ENCODE measurements at places on chromosomes 7 and 10.
A peak's percentile ranks its signal among the peaks of the same experiment; 100 is the strongest.

DNA sequence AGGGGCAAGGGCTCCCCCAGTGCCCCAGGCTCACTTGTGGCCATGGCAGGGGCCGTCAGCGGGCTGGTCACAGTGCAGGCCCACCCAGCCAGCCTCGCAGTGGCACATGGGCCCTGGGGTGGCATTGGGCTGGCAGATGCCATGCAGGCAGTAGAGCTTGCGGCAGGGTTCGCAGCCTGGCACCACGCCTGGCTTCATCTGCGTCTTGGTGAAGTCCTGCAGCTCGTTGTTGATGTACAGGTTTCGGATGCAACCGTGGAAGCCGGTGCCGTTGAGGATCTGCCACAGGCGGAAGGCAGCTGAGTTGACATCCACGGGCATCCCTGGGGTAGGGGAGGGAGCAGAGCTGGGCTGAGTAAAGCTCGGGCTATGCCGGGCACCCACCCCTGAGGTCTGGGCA is 170.6 kb downstream of the LCOR start:
- peaks cover 4% of the 10 kb centered on the region for H3K27me3 ChIP-seq

DNA sequence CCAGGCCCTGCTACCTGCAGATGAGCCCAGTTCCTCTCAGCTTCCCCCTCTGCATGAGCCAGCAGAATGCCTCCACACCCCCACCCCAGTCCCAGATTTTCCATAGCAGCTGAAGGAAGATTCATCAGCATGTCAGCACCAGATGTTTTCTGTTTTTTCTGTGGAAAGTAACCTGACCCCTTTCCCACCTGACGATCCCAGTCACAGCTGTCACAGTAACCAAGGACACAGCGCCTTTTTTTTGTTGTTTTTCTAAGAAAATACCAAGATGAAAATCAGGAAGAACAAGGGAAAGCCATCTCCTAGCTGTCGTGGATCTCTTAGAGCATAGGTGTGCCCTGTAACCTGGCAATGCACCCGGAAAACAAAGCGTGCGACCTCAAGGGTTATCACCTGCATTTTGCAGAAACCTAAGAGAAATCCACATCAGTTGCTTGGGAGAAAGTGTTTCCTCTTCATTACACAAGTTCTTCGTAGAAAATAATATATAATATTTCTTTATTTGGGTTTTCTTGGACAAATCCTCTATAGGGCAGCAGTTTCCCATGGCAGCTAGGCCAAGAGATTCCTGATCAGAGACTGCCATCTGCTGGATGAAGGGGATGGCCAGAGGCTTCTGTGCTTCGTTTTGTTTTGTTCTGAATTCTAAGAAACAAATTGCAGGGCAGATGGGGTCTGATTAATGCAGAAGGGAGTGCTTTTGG is 401.9 kb downstream of the TNS3 start:
- peaks cover 4% of the 10 kb centered on the region for H3K4me1 ChIP-seq
- DNase-seq, result peak; percentile 78
- H3K4me3 ChIP-seq, result no peak overlapping the region
- H3K36me3 ChIP-seq, result no peaks in the 10 kb centered on the region
- no peak overlapping the region for H3K27ac ChIP-seq

GRCh38 chr7:43249823-43250145 is 137.3 kb downstream of the HECW1 start:
- DNase-seq, result no peak
- peak overlapping the region; percentile 58 for H3K27ac ChIP-seq
- H3K4me1 ChIP-seq, result peaks cover 10% of the 10 kb centered on the region
- H3K36me3 ChIP-seq, result no peaks in the 10 kb centered on the region
- H3K27me3 ChIP-seq, result no peaks in the 10 kb centered on the region

- no peak for DNase-seq
- H3K27ac ChIP-seq, result no peak overlapping the region
- no peaks in the 10 kb centered on the region for H3K36me3 ChIP-seq
- H3K27me3 ChIP-seq, result no peaks in the 10 kb centered on the region
- no peaks in the 10 kb centered on the region for H3K4me1 ChIP-seq
These were observed 144.6 kb upstream of the TMEM106B start for GRCh38 chr7:12066521-12066920.

DNA sequence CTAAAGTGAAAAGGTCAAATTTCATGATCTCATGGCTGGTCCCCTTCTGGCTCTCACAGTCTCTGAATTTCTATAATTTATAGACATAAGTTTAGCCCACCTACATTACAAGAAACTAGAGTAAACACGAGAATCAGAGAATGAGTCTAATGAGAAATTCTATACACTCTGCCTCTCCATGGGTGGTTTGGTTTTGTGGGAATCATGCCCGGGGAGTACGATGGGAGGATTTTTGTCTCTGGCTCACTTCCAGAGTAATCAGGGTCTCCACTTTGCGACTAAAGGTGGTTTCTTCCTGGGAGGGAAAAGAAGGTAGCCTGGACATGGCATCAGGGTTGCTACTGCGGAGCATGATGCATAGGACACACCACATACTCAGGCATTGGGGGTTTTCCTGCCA is 69.7 kb downstream of the MRC1 start:
- H3K27me3 ChIP-seq, result no peaks in the 10 kb centered on the region
- DNase-seq, result no peak
- no peak overlapping the region for H3K27ac ChIP-seq
- no peaks in the 10 kb centered on the region for H3K4me1 ChIP-seq
- no peak overlapping the region for H3K4me3 ChIP-seq

GRCh38 chr7:136016649-136017395 is 39.7 kb upstream of the MTPN start:
- no peaks in the 10 kb centered on the region for H3K27me3 ChIP-seq
- no peak overlapping the region for H3K4me3 ChIP-seq
- no peaks in the 10 kb centered on the region for H3K36me3 ChIP-seq
- no peak for DNase-seq
- no peak overlapping the region for H3K27ac ChIP-seq

GRCh38 chr7:70044064-70044463 is 445.8 kb downstream of the AUTS2 start:
- H3K27me3 ChIP-seq, result no peaks in the 10 kb centered on the region
- no peak overlapping the region for H3K4me3 ChIP-seq
- H3K36me3 ChIP-seq, result no peaks in the 10 kb centered on the region
- no peak for DNase-seq
- H3K4me1 ChIP-seq, result no peaks in the 10 kb centered on the region
- H3K27ac ChIP-seq, result no peak overlapping the region

DNA sequence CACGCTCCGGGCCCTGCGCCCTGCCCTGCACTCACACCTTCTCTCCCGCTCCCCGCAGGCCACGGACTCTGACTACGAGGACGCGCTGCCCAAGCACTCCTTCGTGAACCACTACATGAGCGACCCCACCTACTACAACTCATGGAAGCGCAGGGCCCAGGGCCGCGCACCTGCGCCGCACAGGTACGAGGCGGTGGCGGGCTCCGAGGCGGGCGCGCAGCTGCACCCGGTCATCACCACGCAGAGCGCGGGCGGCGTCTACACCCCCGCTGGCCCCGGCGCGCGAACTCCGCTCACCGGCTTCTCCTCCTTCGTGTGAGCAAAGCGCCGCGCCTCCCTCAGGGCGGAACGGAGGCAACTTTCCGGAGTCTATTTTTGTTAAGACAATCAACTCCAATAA is 417.0 kb upstream of the FOXK1 start:
- no peak overlapping the region for H3K27ac ChIP-seq
- no peaks in the 10 kb centered on the region for H3K27me3 ChIP-seq
- H3K4me1 ChIP-seq, result peaks cover 6% of the 10 kb centered on the region
- H3K36me3 ChIP-seq, result peaks cover 15% of the 10 kb centered on the region
- DNase-seq, result no peak

GRCh38 chr7:33191340-33191739 is 62.0 kb downstream of the BBS9 start:
- DNase-seq, result no peak
- no peaks in the 10 kb centered on the region for H3K36me3 ChIP-seq
- peaks cover 2% of the 10 kb centered on the region for H3K4me1 ChIP-seq

GRCh38 chr10:48470893-48471805 is 133.7 kb downstream of the ARHGAP22 start:
- H3K4me3 ChIP-seq, result no peak overlapping the region
- peaks cover 3% of the 10 kb centered on the region for H3K27me3 ChIP-seq
- H3K27ac ChIP-seq, result no peak overlapping the region

DNA sequence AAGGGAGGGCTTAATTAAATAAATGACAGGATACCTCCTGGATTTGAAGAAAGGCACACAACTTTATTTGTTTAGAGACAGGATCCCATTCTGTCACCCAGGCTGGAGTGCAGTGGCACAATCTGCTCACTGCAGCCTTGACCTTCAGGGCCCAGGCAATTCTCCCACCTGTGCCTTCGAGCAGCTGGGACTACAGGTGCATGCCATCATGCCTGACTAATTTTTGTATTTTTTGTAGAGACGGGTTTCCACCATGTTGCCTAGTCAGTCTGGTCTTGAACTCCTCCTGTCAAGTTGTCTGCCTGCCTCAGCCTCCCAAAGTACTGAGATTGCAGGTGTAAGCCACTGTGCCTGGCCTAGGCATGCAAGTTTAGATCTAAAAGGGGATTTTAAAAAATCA is 272.7 kb upstream of the MBL2 start:
- no peaks in the 10 kb centered on the region for H3K4me1 ChIP-seq
- no peak overlapping the region for H3K4me3 ChIP-seq
- no peak overlapping the region for H3K27ac ChIP-seq
- H3K27me3 ChIP-seq, result no peaks in the 10 kb centered on the region
- H3K36me3 ChIP-seq, result no peaks in the 10 kb centered on the region

DNA sequence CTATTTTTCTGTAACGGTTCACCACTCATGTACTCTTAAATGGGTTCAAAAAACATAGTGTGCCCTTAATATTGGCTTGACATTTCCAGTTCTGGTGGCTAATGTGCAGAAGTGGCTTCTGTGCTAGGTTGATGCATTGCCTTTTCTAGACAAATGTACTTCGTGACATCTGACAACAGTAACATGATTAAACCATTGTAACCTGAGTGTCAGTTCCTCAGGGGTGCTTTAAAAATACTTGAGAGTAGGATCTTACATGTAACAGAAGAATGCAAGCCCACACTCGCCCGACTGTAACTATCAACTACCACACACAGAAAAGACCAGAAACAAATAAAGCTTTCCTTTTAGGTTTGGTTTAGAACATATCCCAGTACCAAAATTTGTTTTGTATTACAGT is 393.4 kb upstream of the NFE2L3 start:
- peaks cover 2% of the 10 kb centered on the region for H3K4me1 ChIP-seq
- no peak overlapping the region for H3K27ac ChIP-seq
- H3K36me3 ChIP-seq, result no peaks in the 10 kb centered on the region
- H3K4me3 ChIP-seq, result no peak overlapping the region
- H3K27me3 ChIP-seq, result peaks cover 8% of the 10 kb centered on the region
- no peak for DNase-seq

DNA sequence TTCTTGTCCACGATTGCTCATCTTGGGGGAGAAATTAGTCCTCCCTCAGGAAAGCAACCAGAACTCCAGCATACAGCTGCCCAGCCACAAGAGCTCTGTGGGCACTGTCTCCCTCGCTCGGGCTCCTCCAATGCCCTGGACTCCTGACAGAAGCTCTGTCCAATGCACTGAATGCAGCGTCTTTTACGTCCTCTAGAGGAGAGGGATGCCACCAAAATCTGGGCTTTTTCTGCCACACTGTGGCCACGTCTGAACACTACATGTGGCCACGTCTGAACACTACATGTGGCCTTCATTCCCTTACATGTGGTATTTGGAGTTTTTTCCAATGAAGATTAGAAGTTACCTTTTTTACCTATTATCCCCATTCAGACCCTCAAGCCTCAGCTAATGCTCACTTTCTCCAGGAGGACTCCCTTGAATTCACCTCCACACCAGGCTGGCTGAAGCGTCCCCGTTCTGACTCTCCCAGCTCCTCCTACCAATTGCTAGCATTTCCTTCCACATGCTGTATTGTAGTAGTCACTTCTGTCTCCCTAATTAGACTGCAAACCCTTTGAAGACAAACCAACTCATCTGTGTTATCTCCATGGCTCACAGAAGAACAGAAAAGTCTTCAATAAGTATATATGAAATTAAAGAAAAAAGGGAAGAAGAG is 134.3 kb upstream of the PDE1C start:
- DNase-seq, result peak; percentile 88
- no peak overlapping the region for H3K27ac ChIP-seq
- H3K36me3 ChIP-seq, result no peaks in the 10 kb centered on the region

- H3K27me3 ChIP-seq, result no peaks in the 10 kb centered on the region
- no peak overlapping the region for H3K27ac ChIP-seq
- peaks cover 34% of the 10 kb centered on the region for H3K4me1 ChIP-seq
- no peak overlapping the region for H3K4me3 ChIP-seq
These were observed 48.5 kb downstream of the ZNF467 start for GRCh38 chr7:149724661-149725425.

DNA sequence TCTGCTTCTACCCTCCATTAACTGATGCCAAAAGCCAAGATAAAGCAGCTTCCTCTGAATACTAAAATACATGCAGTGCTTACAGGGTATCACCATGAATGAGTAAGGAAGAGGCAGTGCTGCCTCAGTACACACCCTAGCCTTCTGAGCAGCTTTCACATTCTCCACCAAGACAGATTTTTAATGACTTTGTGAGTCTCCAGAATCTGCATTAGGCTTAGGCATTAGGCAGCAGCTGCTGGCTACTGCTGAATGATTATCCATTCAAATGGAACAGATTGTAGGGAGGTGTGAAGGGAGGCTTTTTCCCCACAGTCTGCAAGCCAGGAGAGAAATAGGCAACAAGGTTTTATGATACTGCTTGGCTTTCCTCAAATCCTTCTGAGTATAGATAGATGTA is 1226.7 kb upstream of the LRRN3 start:
- DNase-seq, result no peak
- H3K4me1 ChIP-seq, result no peaks in the 10 kb centered on the region
- no peak overlapping the region for H3K4me3 ChIP-seq
- no peak overlapping the region for H3K27ac ChIP-seq
- no peaks in the 10 kb centered on the region for H3K27me3 ChIP-seq

GRCh38 chr10:97914837-97915211 is 65.2 kb downstream of the GOLGA7B start:
- no peak overlapping the region for H3K27ac ChIP-seq
- H3K4me3 ChIP-seq, result no peak overlapping the region
- peaks cover 92% of the 10 kb centered on the region for H3K27me3 ChIP-seq
- H3K4me1 ChIP-seq, result peaks cover 3% of the 10 kb centered on the region

DNA sequence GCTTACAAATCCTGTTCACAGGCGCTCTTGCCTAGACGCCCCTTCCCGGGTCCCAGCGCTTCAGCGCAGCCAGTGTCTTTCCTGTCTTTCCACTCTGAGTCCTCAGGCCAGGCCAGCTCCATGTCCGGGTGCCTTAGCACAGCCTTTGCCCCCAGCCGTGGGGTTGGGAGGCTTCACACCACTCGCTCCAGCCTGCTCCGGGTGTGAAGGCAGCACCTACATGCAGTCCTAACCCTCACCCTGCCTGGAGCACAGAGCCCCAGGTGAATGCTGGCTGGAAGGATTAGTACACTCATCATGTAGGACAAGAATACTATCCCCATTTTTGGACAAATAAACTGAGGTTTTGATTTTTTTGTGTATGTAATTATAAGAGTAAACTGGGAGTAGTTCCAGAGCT is 81.7 kb upstream of the TMEM72 start:
- H3K27me3 ChIP-seq, result no peaks in the 10 kb centered on the region
- no peak overlapping the region for H3K4me3 ChIP-seq
- no peaks in the 10 kb centered on the region for H3K36me3 ChIP-seq
- H3K27ac ChIP-seq, result no peak overlapping the region
- no peak for DNase-seq

GRCh38 chr10:64785816-64786215 is 1264.6 kb downstream of the REEP3 start:
- H3K27me3 ChIP-seq, result no peaks in the 10 kb centered on the region
- no peak for DNase-seq
- no peak overlapping the region for H3K27ac ChIP-seq
- H3K4me3 ChIP-seq, result no peak overlapping the region
- H3K4me1 ChIP-seq, result no peaks in the 10 kb centered on the region
- H3K36me3 ChIP-seq, result no peaks in the 10 kb centered on the region
